ENCODE measurements at places on chromosomes 13 and 19. TPM values are rescaled to one million over a fixed set of nuclear protein-coding genes. Genes with fewer than 3 reads are reported as not detected.

DNA sequence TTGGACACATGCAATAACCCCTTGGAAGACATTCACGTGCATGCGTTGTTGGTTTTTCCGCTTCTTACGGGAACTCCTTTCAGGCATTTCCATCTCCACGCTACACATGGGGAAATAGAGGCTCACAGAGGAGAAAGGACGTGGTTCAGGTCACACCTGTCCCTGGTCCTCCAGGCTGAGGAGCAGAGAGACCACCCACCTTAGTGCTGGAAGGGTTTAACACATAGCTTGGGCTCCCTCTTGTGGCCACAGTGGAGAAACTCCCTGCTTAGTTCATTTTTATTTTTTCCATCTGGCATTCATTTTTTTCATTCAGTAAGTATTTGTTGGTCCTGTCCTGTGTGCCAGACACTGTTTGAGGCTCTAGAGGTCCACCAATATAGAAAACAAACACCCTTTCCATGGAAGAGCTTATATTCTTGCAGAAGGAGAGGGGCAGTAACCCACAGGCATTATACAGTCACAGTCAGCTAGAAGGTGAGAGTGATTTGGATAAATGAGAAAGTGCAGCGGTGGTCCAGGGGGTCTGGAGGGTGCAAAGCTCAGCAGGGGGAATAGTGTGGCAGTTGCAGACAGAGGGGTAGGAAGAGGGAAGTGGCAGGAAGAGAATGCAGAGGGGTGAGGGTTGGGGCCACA is 24.2 kb upstream of the TTYH1 start:
- no peak overlapping the region for H3K27ac ChIP-seq
- peak; percentile 73 for DNase-seq
- H3K27me3 ChIP-seq: peaks cover 3% of the 10 kb centered on the region

DNA sequence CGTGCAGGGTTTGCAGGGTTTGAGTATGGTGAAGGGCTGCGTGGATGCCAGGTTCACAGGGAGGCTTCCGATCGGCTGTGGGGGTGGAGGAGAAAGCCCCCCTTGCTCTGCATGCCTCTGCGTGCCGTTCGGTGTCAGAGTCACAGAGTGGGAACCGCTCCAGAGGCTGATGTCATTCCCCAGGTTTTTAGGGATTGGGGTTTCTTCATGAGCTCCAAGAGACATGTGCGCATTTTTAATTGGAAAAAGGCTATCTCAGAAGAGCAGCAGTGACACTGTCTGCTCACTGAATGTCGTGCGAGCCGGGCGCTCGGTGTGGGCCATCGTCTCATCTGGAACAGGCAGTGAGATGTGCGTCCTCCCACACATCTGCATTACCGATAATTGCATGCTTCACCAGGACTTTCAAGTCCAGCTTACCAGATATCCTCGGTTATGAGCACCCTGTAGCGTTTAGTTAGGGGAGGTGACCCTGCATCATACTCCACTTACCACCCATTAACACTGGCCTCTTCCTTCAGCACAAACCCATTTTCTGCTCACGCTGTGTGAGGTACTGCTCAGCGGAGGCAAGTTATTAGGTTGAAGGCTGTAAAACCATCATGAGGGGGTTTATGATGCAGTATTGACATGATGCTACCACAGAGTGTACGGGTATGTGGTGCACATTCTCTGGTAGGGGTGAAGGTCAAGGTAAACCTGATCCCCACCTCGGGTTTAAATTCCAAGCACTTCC is 1.7 kb downstream of the MCF2L start:
- no peak overlapping the region for H3K27ac ChIP-seq
- no peaks in the 10 kb centered on the region for H3K27me3 ChIP-seq
- no peak for DNase-seq
- peak overlapping the region; percentile 82 for H3K4me3 ChIP-seq

- no peaks in the 10 kb centered on the region for H3K36me3 ChIP-seq
- no peak for DNase-seq
Observed at GRCh38 chr13:34405410-34406181, 536.5 kb upstream of the NBEA start.

- no peak overlapping the region for H3K27ac ChIP-seq
- no peak overlapping the region for H3K4me3 ChIP-seq
- peaks cover 20% of the 10 kb centered on the region for H3K36me3 ChIP-seq
- H3K27me3 ChIP-seq: no peaks in the 10 kb centered on the region
- peaks cover 14% of the 10 kb centered on the region for H3K4me1 ChIP-seq
Observed at GRCh38 chr19:46845959-46846459, 4.6 kb downstream of the AP2S1 start.

Gene SERTAD3
- total RNA-seq: 8.8 TPM

Data from activated CD8-positive, alpha-beta T cell treated with anti-CD3 and anti-CD28 coated beads for 36 hours (primary cell).